Hematopoietic multipotent progenitor cell treated with erythropoietin and hydrocortisone succinate and interleukin-3 and kit ligand, for 15 days (in vitro differentiated cells): ENCODE measurements at places on chromosomes 3 and 15.

DNA sequence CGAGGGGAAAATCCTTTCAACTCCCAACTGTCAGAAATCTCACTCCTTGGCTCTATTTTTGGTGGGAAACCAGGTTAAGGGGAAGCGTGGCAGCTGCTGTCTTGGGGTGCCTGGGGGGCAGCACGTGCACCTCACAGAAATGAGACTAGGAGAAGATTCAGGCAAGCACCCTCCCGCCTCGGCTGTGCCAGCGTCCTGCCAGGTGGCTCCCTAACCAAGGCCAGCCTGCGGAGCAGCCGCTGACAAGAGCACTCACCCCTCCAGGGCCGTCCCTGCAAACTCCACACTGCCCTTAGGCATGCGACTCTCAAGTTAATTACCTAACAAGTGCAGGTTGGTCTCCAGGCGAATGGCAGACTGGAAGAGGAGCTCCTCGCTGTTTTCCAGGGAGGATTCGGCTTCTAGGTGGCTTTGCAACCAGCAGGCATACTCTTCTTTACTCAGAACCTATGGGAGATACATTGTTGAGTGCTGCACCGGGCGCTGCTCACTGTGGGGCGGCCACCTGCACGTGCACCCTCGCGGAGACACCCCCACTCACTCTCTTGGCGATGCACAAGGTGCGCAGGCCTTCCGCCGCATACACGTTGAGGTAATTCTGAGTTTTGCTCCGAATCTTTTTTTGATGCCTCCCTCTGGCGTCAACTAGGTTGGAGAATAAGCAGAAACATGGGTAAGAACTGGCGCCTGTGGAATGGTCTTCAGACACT is 155.3 kb downstream of the ATP10A start:
- DNase-seq, result no peak

GRCh38 chr3:190865419-190865818 is 2.9 kb upstream of the GMNC start:
- no peak for DNase-seq

DNA sequence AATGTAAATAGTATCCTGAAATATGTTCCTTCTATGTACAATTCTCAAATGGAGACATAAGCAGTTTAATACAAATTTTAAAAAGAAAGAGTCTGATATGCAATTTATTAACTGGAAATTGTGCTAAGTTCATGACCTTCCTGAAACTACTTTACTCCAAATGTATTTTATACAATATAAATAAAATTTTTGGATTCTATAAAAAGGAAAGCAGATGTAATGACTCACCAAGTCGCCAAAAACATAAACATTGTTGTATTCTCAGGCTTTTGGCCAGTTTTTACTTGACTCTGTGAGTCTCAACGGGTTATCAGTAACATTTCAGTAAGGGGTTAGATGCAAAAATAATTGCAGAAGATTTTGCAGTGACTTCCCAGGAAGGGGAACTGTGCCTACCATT is 948.2 kb downstream of the EPHA3 start:
- no peak for DNase-seq

- no peak for DNase-seq
Observed at GRCh38 chr3:194170793-194171192, 34.8 kb downstream of the HES1 start.

GRCh38 chr3:143977341-143978262 is 6.0 kb downstream of the DIPK2A start:
- peak; percentile 34 for DNase-seq

DNA sequence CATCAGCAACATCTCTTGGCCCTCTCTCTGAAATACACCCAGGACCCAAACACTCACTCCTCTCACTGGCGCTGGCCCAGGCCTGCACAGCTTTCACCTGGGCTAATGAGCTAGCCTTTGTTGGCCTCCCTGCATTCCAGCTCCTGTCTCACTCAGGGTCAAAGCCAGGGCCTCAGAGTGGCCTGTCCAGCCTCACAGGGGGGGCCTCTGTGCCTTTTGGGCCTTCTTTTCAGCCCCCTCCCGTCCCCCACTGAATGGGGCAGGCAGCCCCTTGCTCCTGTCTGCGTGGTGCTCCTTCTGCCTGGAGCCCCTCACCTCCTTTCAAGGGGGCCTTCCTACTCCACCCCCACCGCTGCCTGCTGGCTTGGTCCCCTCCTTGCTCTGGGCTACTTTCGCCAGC is 59.0 kb upstream of the PRR23E start:
- DNase-seq, result no peak

DNA sequence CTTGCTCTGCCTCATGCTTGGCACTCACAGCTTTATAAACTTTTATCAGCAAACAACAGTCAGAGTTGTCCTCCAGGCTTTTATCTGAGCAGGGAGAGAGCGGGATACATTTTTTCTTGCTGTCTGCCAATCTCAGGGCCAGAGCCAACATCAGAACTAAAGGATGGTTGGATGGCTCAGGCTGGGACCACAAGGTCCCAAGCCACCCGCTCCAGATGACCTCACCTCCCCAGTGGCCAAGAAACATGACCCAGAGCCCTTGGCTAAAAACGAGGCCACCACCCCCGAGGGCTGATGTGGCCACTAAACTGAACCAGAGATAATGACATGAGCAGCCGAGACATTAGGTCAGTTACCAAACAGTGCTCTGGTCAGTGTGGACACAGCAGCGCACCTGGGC is 18.8 kb upstream of the SPATA12 start:
- no peak for DNase-seq
